ENCODE measurements at places on chromosomes 5 and 9.

DNA sequence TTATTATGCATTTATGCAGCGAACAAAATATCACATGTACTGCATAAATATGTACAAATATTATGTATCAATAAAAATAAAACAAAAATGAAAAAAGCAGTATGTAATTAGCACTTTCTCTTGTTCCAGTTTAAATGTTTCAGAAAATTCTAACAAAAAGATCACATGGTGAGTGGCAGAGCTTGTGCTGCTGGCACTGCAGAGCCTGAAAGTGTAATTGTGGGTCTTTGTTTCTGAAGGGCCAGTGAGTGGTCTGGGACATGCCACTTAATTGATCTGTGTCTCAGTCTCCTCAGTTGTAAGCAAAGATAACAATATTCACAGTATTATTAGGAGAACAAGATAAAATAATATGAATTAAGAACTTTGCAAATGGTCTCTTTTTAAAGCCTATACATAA is 39.5 kb upstream of the RAI14 start:
- DNase-seq = no peak

GRCh38 chr5:59418808-59419207 is 474.7 kb downstream of the PDE4D start:
- DNase-seq = no peak

GRCh38 chr5:36667824-36668223 is 61.4 kb downstream of the SLC1A3 start:
- DNase-seq = no peak

DNA sequence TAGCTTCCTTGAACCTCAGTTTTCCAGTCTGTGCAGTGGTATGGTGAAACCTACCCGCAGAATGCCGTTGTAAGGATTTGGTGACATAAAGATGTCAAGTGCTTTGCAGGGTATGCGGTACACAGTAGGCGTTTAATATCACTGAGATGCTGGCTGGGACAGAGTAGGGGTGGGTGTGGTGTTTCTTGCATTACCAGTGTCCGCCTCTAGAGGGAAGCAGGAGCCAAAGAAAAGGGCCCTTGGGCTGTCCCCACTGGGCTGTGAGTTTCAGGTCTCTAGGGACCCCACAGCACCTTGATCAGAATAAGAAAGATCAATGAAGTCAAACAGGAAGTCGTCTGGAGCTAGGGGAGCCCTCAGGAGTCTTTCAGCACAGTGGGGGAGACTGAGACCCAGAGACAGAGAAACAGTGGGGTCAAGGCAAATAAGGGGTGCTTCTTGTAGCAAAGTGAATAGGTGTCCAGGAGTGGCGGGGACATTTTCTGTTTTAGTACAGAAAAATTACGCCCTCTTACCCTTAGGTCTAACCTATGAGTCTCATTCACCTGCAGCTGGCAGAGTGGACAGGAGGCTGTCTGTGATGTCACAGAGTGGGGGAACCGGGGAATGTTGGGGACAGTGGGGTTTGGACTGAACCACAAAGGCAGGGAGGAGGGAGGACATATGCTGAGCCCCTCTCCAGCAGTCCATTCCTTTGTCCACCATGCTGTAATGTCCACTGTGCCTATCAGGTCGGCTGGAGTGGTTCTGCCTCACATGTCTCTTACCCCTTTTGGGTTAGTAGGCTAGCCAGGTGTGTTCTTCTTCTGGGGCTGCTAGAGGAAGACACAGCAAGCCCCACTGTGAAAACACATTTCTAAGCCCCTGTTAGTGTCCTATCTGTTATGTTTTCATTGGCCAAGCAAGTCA is 4.7 kb upstream of the TEX53 start:
- DNase-seq = peak; percentile 61

- no peak for DNase-seq
These were observed 70.5 kb downstream of the MED27 start for GRCh38 chr9:132008855-132009812.

GRCh38 chr9:73437758-73438157 is 286.1 kb downstream of the ANXA1 start:
- no peak for DNase-seq

DNA sequence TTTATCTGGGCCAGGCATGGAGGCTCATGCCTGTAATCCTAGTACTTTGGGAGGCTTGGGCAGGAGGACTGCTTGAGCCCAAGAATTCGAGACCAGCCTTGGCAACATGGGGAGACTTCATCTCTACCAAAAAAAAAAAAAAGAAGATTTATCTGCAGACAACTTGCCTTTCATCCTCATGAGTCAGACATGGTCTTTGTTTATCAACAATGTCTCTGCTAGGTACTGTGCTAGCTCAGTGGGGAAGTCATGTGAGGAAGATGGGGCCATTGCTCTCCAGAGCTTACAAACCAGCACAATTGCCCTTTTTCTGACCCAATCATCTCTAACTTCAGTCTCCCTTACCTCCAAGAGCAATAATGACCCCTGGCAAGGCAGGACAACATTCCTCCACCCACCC is 1.6 kb downstream of the URM1 start:
- DNase-seq = no peak

- DNase-seq = no peak
These were observed 31.2 kb downstream of the NR3C1 start for GRCh38 chr5:143372187-143372829.

GRCh38 chr9:128406848-128407391 is 13.7 kb upstream of the CERCAM start:
- DNase-seq = no peak

GRCh38 chr5:164204338-164204946 is 699.0 kb downstream of the MAT2B start:
- DNase-seq = no peak

- no peak for DNase-seq
These were observed 25.1 kb downstream of the NFX1 start for GRCh38 chr9:33315371-33315770.

DNA sequence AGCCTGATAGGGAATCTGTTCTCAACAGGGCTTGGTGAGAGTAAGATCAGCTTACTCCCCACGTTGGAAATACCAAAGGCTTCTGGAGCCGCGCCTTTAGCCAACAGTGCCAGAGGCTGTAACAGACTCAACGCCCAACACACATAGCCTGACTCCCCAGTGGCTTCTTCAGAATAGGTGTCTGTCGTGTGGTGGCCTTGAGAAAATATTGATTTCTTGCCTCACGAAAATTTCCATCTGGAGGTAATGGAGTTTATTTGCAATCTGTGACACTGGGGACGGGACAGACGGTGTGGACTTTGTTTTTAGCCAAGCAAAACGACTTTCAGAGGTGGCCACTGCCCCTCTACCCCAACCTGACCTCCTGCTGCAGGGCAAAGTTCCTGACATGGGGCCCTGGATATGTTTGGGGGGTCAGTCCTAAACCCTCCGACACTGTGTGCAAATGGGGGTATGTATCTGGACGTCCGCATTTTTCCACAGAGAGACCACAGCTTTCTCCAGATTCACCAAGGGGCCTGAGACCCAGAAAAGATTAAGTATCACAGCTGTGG is 189.3 kb downstream of the CDK5RAP2 start:
- no peak for DNase-seq

- DNase-seq = no peak
These were observed 18.5 kb downstream of the TPPP start for GRCh38 chr5:674630-675011.

DNA sequence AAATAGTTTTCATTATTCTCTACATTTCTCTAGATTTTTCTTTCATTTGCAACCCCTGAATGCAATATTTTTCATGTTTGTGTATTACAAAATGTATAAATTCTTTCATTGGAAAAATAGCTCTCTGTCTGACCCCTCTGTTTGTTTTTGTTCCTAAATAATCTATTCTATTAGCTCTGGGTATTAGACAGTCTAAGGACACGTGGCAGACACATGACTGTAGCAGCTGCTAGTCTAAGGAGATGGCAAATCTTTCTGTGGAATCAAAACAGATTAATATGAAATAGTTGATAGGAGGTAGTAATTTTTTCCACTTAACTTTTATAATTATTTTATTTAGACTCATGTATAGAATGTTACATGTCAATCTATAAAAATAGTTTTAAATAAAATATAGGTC is 21.4 kb upstream of the SPATA9 start:
- no peak for DNase-seq

- DNase-seq = no peak
These were observed 130.0 kb downstream of the LIFR start for GRCh38 chr5:38426490-38426889.

DNA sequence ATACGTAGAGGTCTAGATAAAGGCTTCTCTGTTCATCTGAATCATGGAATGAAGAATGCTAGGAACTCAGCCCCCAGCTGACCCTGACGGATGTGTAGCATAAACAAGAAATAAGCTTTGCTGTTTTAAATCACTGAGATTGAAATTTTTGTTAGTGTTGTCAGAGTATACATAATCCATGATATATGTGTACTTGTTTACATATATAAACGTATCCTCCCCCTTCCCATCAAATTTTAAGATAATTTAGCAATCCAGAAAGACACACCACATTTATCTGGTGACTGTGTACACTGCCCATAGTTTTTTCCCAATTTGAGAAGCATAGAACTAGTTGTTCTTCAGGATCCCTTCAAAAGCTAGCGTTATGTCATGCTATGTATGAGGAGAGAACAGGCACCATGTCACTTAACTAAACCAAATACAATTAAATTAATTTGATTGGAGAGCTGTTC is 80.8 kb upstream of the OSMR start:
- no peak for DNase-seq

DNA sequence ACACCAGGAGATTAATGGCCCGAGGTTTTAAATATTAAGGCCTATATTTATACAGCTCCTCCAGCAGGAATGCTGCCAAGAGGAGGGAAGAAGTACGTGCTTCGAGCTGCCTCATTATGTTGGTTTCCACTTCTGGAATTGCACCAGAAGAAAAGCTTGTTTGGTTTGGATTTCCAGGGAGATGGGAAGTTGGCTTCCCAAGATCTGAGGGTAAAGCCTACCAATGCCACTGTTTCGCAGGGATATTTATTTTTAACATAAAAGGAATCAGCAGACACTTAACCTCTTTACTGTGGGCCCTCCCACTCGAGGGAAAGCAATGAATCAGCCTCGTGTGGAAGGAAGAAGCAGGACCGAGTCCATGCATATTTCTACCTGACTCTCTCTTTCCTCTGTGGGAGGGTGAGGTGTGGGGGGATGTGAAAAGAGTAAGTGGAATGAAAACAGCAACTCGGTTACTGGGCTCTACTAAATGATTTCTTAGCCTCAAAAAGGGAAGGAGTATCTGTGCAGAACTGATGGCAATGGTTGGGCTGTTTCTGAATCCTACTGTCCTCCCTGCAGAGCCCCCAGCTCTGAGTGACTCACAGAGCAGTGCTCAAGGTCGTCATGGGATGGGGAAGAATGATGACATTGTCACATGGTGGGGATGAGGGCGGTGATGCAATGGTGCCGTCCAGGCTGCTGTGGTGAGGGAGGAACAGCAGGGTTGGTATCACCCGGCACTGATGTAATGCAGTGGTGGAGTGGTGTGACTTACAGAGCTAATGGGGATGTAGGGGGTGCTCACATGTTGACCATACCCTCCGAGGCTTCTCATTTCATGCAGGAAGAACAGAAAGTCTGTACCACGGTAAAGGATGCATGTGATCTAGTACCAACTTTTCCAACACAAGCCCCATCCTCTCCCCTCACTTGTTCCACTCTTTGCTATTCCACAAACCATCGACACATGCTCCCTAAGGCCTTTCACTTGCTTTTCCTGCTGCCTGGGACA is 215.0 kb upstream of the PANK3 start:
- peak; percentile 57 for DNase-seq

DNA sequence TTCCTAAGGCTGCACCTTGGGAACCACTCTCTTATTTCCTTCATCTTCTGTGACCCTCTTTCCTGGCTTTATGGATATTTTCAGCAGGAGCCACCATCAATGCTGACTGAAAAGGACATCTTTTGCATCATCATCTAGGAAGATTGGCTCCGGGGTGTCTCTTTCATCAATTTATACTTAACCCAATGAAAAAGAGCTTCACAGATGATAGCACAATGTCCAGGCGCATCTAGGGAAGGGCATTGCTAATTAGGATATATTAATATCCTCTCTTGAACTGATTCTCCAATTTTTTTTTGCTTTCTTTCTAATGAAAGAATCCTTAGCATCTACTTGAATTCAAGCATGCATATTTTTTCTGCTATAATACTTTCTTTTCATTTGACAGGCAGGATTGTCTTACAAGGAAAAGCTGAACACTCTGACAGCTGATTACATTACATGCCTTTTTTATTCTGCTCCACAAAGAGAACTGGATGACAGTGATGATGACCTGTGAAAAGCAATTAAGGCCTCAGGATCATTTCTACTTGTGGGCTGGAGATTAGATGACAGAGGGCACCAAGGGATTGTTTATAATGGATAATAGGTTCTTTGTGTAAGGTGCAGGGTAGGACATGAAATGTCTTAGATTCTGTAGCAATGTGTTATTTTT is 60.2 kb downstream of the PCSK1 start:
- no peak for DNase-seq

GRCh38 chr5:22480305-22480704 is 372.8 kb downstream of the CDH12 start:
- no peak for DNase-seq

DNA sequence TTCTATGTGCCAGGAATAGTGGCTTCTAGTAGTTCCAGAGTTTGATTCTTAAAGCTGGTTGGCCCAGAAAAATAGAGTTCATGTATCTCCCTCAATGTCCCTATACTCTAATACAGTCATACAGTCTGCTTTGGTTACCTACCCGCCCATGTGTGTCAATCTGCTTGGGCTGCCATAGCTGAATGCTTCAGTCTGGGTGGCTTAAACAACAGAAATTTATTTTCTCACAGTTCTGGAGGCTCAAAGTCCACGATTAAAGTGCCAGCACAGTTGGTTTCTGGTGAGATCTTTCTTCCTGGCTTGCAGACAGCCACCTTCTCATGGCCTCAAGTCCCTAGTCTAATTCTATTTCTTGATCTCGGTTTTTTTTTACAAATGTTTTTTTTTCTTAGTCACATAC is 1739.0 kb downstream of the MAT2B start:
- DNase-seq = no peak

GRCh38 chr5:54671111-54671531 is 153.6 kb downstream of the SNX18 start:
- DNase-seq = no peak

- no peak for DNase-seq
These were observed 1.2 kb downstream of the FBXO10 start for GRCh38 chr9:37575001-37575400.

DNA sequence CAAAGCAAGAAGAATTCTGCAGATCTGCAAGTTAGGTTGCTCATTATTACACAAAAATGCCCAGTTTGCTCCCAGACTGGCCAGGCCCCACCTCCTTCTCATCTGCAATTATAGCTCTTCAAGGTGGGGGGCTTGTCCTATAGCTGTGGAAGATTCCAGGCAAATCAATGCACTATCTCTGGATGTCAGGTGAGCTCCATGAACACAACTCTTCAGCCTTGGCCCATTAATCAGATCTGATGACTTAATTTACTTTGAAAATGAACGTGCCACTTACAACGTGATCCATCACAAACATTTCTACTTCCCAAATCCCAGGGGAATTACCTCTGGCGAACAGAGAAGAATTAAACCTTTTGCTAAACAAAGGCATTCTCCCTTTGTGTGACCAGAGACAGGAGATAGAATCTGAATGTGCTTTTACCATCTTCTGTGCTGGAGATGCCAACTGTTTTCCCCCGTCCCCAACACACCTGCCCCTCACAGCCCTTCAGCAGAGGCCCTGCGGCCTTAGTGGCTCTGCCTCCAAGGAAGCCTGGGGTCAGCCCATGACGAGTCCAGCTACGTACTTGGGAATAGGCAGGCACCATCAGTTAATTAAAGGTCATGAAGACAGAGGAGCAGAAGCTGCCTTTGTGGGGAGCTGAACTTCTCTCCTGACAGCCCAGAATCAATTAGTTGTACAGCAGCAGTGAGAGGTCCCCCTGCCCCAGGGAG is 60.5 kb downstream of the SNX18 start:
- DNase-seq = no peak

All from stimulated activated CD4-positive, alpha-beta T cell treated with anti-CD3 and anti-CD28 coated beads, Interleukin-1b, Interleukin-23, amount 100 ng/mL, for 48 hours (primary cell).